ENCODE measurements at places on chromosomes 5 and 9.

DNA sequence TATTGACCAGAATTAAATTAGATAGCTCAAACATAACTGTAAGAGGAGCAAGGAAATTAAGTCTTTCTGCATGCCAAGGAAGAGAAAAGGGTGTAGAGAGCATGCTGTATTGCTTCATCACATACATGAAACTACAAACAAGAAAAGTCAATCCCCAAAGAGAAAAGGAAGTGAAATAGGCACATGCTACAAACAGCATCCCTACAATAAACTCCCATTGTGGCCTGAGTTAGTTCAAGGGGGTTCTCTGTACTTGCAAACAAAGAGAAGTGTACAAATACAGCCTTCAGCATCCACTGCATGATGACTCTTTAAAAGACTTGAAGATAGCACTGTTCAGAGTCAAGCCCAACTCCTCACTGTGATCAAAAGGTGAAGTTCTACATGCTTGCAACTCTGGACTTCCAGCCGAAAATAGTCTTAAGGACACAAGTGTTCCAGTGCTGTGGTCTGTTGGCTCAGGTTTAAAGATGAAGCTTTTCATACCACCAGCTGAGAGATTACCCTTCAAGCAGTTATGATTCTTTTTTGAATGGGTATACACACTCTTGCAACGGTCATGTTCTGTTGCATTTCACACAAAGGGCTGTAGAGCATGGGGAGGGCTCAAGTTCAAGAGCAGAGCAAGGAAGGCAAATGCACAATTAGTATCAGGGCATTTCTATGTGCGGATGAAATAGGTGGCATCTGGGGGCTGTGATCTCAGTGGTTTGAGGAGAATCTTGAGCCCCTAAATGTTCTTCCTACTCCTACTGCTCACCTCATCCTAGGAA, 534.5 kb downstream of the EBF1 start:
- DNase-seq = no peak

- no peak for DNase-seq
Measured at GRCh38 chr9:103243553-103243952, 248.4 kb downstream of the CYLC2 start.

DNA sequence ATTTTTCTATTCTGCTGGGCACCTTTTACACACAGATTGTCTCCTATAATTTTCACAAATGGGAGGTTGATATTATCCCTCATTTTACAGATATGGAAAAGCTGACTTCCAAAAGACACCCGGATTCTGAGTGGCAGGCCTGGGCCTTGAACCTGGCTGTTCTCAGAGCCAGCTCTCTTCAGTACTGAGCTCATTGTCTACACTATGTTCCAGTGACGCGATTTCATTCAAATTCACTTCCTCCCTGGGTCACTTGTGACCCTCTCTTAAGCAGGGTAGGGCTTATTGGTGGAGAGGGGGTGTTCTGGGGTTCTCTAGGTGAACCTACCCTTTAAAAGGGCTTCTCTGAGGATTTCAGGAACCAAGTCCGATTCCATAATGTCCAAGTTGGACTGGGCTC, 70.2 kb downstream of the ANKRD33B start:
- DNase-seq = no peak

- no peak for DNase-seq
Measured at GRCh38 chr9:94860678-94861588, 134.4 kb downstream of the AOPEP start.

DNA sequence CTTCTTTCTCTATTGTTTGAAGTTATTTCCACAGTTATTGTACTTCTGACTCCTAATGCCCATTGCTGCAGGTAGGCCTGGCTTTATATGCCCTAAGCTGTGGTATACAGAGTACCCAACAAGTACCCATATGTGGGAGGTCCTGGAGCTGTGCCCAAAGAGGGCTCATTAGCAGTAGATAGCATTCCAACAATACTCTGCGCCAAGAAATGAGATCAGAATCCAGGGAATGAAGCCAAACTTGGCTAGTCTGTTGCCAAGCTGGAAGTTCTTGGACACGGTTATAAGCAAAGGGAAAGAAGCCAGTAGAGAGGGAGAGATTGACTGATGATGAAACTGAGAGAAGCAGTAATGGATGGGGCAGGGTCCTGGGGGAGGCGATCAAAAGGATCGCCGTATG, 29.7 kb upstream of the FAM169A start:
- peak; percentile 71 for DNase-seq

All from endothelial cell of umbilical vein (primary cell).